RKO (cell line): ENCODE measurements at places on chromosomes 13 and 19.

- DNase-seq, result no peak
These were observed 23.1 kb downstream of the ZNF536 start for GRCh38 chr19:30395283-30395682.

DNA sequence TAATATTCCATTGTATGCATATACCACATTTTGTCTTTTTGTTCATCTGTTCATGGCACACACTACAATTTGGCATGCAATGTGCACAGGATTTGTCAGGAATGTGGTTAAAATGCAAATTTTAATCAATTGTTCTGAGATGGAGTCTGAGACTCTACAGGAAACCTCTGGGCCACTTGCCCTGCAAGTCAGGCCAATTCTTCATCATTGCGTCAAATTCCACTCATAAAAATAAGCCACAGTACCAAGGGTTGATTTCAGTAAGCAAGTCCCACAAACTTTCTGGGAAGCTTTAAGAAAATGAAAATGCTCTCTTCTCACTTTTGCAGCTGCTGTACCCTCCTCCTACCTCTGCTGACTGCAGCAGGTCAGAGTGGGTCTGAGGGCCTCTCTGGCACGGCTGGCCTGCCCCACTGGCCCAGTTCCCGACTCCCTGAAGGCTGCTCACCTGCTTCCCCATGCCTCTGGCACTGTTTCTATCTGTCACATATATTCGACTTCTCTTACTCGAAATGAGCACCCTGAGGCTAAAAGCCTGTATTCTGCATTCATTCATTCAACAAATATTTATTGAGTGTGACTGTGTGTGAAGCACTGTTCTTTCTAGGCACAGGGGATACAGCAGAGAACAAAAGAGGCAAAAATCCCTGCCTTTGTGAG lies 83.8 kb upstream of the WASF3 start:
- no peak for DNase-seq

- DNase-seq, result no peak
These were observed 1.8 kb upstream of the OXGR1 start for GRCh38 chr13:96996107-96996506.

DNA sequence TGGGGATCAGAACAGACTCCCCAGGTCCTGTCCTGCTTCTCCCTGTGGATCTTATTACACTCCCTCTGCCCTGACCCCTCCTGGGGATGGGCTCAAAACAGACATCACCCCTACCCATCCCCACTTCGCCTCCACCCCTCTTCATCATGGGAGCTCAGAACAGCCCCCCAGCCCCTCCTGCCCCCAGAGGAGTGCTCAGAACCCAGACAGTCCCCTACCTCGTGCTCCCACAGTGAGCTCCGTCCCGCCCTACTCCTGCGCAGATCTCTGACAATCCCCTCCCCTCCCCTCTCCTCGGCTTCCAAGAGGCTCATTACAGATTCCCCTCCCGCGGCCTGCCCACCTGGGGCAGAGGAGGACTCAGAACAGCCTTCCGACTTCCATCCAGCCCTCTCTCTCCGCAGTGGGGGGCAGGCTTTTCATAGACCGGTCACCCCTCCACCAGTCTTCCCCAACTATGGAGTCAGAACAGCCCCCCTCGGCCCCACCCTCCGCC lies 6.1 kb downstream of the NXNL1 start:
- no peak for DNase-seq

DNA sequence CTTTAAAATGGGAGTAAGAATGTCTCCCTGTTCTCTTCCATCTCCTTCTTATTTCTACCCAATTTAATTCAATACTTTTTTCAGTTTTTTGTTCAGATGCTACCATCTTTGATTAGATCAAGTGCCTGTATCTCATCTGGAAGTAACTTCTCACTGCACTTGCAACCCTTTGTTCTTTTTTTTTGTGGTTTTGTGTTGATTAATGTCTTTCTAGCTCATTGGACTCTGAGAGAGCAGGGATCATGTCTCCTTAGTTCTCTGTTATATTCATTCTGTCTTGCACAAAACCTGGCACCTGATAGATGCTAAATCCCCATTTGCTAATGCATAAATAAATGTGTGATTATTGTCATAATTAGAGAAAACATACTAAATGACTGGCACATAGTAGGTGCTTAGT lies 834 bp upstream of the ITGBL1 start:
- DNase-seq, result no peak

- DNase-seq, result peak; percentile 30
These were observed 28.7 kb upstream of the KCTD15 start for GRCh38 chr19:33767898-33768413.

GRCh38 chr19:13764101-13764807 lies at the start of gene MRI1:
Gene MRI1, plus strand, starts transcription at chr19:13764522. Its CDS starts 67 bp downstream, at chr19:13764589.
- peak; percentile 78 for DNase-seq

DNA sequence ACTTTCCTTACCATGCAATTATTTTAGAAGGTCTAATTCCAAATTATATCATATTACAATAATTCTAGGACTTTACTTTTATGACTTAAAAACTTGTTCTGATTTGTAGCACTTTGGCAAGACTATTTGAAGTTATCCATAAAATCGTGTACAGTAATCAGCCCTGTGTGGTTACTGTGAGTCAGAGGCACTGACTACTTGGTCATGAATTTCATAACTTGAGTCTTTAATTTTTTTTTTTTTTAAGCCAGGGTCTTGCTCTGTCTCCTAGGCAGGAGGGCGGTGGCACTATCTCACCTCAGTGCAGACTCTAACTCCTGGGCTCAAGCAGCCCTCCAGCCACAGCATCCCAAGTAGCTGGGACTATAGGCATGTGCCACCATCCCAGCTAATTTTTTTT lies 1319.2 kb upstream of the SLC10A2 start:
- DNase-seq, result peak; percentile 9

DNA sequence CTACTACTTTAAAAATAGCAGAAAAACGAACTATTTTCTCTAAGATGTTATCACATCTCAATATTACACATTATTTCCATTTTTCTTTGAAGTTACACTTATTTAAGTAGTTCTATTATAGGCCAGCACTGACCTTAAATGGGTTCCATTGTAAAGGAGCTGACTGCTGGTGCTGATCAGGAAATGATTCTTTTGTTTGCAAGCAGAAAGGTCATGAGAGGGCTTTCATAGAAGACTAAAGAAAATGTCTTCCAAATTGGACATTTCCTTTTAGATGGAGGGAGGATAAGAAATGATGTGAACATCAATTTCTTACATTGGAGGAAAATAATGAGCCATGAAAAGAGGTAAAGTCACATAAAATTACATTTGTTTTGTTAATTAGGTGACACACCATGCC lies 96.2 kb downstream of the SUCLA2 start:
- no peak for DNase-seq

DNA sequence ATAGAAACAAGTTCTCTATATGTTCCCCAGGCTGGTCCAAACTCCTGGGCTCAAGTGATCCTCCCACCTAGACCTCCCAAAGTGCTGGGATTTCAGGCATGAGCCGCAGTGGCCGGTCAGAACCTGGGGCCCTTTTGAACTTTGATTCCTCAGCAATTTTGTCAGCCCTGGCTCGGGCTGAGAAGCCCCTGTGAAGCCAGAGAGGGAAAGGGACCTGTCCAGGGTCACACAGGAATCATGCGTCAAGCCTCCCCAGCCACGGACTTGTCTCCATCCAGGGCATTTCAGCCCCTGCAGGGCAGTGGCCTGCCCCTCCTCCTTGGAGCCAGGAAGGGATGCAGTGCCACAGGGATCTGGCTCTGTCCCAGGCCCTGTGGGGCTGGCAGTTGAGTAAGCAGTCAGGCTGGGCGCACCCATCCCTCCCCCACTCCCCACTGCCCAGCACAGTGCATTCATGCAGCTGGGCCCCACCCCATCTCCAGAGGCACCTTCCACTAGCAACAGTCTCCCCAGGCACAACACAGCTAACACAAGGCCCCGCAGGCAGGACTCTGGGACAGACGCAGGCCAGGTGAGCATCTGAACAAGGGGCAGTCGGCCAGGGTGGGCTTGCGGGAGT lies at the start of gene CAPS:
Gene CAPS (plus strand): TSS at position 516 of the 619 bp plus-strand sequence. CDS start 153 bp downstream, outside the sequence.
- no peak for DNase-seq

- no peak for DNase-seq
These were observed 295.6 kb downstream of the TBC1D4 start for GRCh38 chr13:75186379-75186778.

DNA sequence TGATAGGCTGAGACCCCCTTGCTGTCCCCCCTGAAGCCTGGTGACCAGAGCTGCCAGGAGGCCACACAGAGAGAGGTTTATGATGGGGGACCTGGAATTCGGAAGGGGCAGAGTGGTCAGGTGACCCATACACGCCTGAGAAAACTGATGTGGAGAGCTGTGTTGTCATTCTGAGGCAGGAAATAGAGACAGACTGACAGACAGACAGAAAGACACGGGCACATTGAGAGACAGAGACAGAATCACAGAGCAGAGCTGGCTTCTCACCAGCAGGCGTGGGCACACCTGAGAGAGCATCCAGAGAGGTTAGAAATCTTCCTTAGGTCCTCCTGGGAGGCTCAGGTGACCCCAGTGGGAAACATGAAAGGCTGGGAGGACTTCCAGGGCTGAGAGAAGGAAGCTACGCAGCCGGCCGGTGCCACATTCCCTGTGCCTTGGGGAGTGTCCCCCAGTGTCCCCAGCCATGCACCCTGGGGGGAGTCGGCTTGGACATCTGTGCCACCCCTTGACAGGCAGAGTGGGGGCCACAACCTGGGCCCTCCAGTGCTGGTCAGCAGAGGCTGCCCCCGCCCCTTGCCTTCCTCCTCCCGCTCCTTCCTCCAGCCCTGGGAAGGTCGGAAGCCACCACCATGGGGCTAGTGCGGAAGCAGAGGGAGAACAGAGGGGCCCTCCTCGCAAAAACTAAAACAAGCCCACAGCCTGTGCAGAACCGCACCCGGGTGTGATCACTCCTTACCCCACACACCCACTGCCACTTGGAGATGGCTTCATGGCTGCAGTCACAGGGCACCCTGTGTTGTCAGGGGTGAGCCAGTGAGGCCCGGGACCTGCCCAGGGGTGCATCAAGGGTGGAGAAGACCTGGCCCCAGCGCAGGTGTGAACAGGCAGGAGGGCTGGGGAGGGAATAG lies 2.2 kb downstream of the FFAR1 start:
- no peak for DNase-seq
